ENCODE measurements at places on chromosomes 2 and 18. TPM values are rescaled to one million over a fixed set of nuclear protein-coding genes. Genes with fewer than 3 reads are reported as not detected.

DNA sequence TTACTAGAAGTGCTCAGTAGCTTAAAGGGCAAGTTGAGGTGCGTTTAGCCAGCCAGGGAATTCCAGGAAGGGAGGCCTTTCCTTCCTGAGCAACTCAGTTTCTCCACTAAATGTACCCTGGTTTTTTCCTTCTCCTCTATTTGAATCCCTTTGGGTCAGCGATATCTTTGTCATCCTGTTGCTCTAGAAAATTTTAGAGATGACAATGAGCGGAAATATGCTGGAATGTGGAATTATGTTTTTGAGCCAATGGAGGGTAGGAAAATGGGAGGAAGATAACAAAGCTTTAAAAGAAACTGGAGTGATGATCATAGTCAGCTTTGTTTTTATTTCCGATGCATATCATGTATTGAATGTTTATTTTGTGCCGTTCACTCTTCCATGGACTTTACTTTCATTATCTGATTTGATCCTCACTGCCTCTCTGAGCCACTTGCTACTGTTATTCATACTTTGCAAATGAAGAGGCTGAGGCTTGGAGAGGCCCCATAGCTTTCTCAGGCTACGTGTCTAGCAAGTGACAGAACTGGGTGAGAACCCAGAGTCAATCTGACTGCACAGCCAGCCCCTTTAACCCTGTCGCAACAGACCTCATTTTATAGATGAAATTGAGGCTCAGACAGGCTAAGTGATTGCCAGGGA is 67.3 kb downstream of the NTSR2 start:
- DNase-seq: no peak

DNA sequence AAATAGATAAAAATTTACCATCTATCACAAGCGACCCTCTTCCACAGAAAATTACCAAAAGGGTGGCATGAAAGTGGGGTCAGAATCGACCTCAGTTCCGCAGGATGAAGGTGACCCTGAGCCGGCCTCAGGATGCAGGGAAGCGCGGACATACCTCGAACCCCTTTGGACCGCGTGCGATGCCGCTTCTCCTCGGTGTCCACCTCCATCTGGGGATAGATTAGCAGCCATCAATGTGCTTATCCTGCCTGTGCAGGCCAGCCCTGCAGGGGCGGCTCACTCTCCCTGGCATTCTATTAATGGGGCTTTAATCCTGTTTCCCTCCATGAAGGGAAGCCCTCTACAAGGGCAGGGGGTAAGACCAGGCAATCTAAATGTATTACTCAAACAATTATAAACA is 235.3 kb upstream of the PXDN start:
- no peak for DNase-seq

CIB4 gene
- total RNA-seq: not detected

- DNase-seq: no peak
These were observed 152.1 kb upstream of the ITGA6 start for GRCh38 chr2:172275239-172275638.

RNF138 gene
- 28.1 TPM for total RNA-seq

UXS1 gene
- total RNA-seq: 30.0 TPM

GRCh38 chr18:41052625-41053024 is 902.4 kb upstream of the PIK3C3 start:
- no peak for DNase-seq

- DNase-seq: peak; percentile 67
These were observed 786 bp upstream of the ZFP36L2 start for GRCh38 chr2:43226955-43227829.

GRCh38 chr2:8437228-8437948 is 244.5 kb upstream of the ID2 start:
- no peak for DNase-seq

SPEG gene
- 24.9 TPM for total RNA-seq

IAH1 gene
- total RNA-seq: 62.0 TPM

- no peak for DNase-seq
These were observed 97.9 kb upstream of the RND3 start for GRCh38 chr2:150585221-150585971.

SGO2 gene
- total RNA-seq: 21.6 TPM

GRCh38 chr2:98524168-98524567 is 79.5 kb downstream of the INPP4A start:
- no peak for DNase-seq

- no peak for DNase-seq
These were observed 190.1 kb upstream of the RND3 start for GRCh38 chr2:150677551-150677950.

DNA sequence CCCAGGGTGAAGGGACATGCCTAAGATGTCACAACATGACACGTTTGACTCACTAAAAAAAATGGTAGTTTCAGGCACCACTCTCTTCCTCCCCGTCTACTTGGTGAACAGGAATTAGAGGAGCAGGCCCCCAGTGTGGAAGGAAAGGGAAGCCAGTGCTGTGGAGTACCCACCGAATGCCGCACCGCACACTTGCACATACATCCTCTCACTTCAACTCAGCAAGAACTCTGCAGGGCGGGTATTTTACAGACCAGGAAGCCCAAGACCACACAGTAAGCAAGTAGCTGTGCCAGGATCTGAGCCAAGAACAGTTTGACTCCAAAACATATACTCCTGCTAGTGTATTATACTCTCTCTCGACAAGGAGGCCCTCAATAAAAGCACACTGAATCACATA is 69.8 kb downstream of the BCL2 start:
- no peak for DNase-seq

GRCh38 chr18:24019641-24020331 is 5.2 kb downstream of the TTC39C start:
- no peak for DNase-seq

DNA sequence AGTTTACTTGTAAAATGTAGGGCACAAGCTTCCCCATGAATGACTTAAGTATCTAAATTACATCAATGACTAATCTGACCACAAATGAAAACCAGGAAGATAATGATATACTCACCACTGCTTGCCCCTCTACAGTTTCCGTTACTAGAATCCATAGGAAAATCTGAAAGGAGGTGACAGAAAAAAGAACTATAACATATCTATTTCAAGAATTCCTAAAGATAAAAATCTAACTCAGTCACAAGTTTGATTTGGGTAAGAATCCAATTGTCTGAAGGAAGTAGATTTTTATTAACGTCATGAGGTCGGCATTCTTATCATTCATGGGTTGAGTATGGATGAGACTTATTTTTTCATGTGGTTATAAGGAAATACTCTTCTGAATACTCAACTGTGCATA is 7.8 kb downstream of the FRZB start:
- DNase-seq: no peak

LOXHD1 gene
- not detected for total RNA-seq

DNA sequence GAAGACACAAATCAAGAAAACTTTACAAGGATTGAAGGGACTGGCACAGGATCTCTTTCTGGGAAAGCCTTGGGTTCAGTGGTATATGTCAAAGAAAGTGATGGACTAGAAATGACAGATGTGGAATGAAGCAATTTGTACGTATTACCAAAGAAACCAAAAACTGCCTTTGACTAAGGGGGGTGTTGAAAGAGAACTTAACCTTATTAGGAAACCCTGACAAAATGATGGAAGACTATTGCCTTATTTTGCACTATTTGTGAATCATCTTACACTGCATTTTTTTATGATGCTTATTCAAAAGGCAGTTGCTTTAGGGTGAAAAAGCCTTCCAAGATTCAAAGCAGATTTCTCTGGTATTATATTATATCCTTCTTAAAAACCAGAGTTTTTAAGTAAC is 4.0 kb downstream of the TSGA10 start:
- no peak for DNase-seq

DAPL1 gene
- 0.39 TPM for total RNA-seq

DNA sequence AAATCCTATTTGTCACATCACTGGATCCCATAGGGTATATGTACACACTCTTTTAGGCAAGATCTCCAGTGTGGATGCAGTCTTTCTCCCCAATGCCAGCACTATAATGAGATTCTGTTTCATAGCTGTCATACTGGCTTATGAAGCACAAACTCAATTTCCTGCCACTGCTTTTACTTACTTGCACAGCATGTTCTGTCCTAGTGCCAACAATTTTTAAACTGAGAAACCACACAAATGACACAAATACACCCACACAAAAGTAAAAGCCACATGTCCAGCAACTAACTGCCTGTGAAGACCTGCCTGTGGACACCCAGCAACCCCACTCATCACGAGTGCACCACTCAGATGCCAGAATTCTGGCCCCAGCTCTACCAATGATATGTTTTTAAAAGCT is 29.6 kb upstream of the RNU4ATAC start:
- DNase-seq: peak; percentile 83

DNA sequence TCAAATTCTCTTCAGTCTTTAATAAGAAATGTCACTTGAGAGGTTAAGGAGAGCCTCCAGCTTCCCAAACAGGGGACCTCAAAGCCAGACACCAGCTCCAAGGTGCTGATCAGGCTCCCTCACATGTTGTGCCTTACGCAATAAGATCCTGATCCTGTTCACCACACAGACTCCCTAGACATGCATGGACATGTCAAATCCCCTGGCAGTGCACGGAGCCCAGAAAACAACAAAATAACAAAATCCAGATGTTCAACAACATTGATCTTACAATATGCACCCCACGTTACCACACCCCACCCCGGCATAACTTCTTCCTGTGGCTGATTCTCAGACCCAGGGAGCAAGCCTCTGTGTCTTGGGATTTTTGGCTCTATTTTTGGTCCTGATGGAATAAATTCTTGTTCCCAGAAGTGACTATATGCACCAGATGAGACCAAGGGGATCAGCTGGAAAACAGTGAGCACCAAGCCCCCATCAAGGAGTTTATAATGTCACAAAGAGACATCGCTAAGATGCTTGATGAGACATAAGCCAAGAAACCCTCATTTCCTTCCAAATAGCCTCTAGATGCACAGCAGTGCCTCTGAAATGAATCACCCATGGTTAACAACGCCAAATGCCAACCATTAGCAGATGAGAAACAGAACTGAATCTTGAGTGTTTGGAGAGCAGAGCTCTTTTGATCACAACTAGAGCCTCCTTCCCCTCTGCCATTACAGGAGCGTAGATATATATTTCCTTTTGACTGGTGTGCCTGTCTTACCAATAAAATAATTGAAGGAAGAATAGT is 198.2 kb downstream of the PRKCE start:
- peak; percentile 70 for DNase-seq

- DNase-seq: no peak
These were observed 29.8 kb upstream of the TBR1 start for GRCh38 chr2:161386228-161386824.

DNA sequence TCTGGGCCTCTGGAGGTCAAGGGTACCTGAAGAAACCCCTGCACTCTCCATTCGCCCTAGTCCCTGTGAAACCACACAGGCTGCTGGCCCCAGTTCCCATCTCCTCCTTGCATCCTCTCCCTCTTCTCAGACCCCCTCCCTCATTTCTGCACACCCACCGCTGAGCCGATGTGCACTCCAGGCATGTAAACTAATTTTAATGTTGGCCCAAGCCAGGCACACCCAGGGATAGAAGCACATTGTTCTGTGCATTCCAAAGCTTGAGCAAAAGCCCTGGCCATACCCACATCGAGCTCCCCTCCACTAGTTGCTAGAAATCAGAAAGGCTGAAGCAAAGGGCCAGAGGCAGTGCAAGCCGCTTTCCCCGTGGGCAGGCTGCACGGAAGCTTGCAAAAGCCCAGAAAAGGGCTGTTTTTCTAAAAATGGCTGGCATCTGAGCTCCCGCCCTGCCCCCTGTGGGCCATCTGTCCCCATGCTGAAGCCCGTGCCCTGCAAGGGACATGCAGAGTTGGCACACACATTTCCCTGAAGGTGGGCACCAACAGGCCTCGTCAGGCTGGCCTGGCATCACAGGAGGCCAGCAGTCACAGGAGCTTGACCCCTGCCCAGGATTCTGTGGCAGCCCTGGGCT is 181.6 kb downstream of the SMAD7 start:
- DNase-seq: no peak

CRYBA2 gene
- total RNA-seq: not detected

C2orf66 gene
- total RNA-seq: 0.14 TPM

TNS1 gene
- 1.8 TPM for total RNA-seq

- DNase-seq: peak; percentile 40
These were observed 1.9 kb downstream of the MEX3C start for GRCh38 chr18:51195451-51196117.

SPC25 gene
- total RNA-seq: 15.4 TPM

- no peak for DNase-seq
These were observed 21.1 kb downstream of the TMEM182 start for GRCh38 chr2:102782933-102783332.

COL3A1 gene
- total RNA-seq: 0.24 TPM

DNA sequence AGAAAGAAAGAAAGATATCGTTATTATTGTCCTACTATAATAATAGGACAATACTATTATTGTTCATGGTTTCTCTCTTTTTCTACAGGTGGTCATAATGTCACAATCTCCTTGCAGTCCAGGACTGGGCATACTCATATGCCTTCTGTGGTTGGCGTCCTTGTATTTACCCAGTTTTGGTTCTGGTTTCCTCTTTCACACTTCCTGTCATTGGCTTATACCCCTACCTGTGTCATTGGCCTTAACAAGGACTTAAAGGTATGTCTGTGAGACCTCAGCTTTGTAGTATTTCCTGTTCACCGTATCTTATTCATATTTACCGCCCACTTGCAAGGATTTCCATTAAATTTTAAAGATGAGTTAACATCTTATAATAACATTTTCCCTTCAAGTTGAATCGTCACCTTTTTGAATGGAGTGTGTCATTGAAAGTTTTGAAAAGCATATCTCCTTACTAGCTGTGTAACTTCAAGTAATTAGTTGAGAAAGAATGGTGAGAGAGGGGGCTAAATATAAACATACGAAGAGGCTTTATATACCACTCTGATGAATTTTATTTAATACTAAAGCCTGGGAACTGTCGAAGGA is 36.5 kb upstream of the HTR2B start:
- DNase-seq: no peak

TRAK2 gene
- 11.7 TPM for total RNA-seq

DNA sequence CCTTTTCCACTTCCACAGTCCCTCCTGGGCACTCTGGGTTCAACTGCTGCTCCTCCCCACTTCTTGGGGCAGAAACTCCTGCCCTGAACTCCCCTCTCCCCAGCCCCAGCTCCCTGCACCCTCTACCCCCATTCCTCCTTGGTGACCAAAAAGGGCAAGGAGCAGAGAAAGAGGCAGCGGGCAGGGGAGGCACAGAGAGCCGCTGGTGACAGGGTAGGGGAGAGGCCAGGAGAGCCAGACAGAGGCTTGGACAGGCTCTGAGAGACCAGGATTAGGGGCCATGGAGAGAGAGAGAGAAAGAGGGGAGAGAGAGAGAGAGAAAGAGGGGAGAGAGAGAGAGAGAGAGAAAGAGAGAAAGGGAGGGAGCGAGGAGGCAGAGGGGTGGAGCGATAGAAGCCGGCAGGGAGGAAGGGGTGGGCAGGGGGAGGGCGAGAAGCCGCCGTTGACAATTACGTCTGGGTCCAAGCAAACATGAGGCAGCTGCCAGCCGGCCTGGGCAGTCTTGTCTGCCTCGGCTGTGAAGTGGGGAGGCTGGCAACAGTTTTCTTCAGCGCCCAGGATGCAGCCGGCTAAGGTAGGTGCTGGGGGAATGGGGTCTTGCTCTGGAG is at the start of gene KCNIP3:
TSS of gene KCNIP3 (plus strand) at position 468 of the 608 bp plus-strand sequence. CDS start at position 560, 92 bp downstream.
- DNase-seq: no peak

DNA sequence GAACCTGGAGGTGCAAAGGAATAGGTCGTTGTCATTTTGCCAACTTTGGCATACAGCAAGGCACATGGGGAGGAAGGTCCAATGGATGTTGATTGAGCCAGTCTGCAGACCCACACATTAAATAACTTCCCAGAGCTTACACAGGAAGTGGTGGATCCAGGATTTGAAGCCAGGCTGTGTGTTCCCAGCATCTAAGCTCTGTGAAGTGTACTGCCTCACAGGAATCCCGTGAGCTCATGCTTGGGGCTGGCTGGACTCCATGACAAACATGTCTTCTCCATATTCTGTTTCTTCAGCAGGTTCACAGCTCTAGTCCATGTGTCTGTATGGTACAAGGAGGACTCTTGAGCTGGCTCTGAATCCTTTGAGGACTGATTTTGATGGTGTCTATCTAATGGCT is 63.9 kb downstream of the KLHL29 start:
- no peak for DNase-seq
